ENCODE measurements at places on chromosomes 16 and 17.

GRCh38 chr17:43399839-43400328 lies 1.1 kb downstream of the ARL4D start:
- DNase-seq = no peak

- no peak for DNase-seq
Observed at GRCh38 chr17:2067048-2067561, 12.2 kb downstream of the HIC1 start.

- DNase-seq = no peak
Observed at GRCh38 chr16:31471875-31472708, at the start of gene TGFB1I1. Gene TGFB1I1, plus strand, starts transcription at chr16:31472152. Its CDS starts 37 bp downstream, at chr16:31472189.

DNA sequence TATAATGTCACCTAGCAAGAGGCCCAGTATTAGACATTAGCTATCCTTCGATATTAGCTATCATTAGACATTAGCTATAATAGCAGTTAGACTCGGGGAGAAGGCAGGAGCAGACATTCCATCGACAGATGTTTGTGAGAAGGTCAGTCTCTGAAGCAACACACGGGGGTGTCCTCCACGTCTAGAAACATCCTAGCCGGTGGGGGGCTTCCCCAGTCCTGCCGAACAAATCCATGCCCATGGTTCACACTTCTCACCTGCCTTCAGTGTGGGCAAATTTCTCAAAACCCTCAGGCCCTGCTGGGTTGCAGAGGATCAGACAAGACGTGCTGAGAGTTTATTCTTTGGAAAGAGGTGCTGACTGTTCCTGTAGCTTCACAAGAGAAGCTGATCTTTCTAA lies 151.1 kb downstream of the IRF8 start:
- no peak for DNase-seq

DNA sequence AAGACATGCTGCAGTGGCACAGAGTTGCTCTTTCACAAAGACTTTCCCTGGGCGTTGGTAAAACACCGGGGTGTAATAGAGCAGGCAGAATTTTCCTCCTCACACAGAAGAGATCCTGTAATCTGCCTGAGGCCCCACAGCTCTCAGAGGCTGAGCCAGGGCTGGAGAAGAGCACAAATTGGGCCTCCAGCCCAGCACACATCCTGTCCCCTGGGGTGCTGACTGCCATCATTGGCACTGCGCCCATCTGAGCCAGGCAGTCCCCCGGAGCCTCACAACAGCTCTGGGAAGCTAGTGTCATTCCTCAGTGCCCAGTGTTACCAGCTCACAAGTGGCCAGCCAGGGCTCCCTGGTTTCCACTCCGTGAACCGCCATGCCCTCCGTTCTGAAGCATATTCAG lies 119.4 kb downstream of the SOCS1 start:
- DNase-seq = no peak

- no peak for DNase-seq
Observed at GRCh38 chr16:14202697-14203096, 131.6 kb downstream of the MRTFB start.

- no peak for DNase-seq
Observed at GRCh38 chr17:33560165-33560564, 267.1 kb upstream of the ASIC2 start.

GRCh38 chr16:67942200-67942509 lies 1.8 kb downstream of the LCAT start:
- DNase-seq = no peak

- no peak for DNase-seq
Observed at GRCh38 chr17:65759532-65759931, 198.1 kb upstream of the AXIN2 start.

- DNase-seq = peak; percentile 33
Observed at GRCh38 chr16:22191532-22192260, 14.4 kb upstream of the EEF2K start.

DNA sequence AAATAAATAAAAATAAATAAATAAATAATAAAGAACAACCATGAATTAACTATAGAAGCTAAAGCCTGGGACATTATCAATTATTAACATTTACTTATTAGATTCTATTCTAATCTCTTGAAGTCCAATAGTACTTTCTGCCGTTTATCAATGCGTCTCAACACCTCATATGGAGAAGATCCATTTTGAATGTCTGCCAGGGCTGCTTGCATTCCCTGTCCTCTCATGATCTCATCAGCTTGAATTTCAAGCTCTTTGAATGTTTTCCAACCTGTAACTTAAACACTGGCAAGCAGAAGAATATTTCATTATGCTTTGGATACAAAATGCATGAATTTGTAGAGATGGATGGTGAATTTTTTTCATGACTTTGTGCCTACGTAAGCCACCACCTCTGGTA lies 191.9 kb upstream of the ANKFN1 start:
- DNase-seq = no peak

- no peak for DNase-seq
Observed at GRCh38 chr17:59858167-59858816, 34.5 kb downstream of the TUBD1 start.

- DNase-seq = no peak
Observed at GRCh38 chr16:86538196-86538780, 16.7 kb downstream of the MTHFSD start.

DNA sequence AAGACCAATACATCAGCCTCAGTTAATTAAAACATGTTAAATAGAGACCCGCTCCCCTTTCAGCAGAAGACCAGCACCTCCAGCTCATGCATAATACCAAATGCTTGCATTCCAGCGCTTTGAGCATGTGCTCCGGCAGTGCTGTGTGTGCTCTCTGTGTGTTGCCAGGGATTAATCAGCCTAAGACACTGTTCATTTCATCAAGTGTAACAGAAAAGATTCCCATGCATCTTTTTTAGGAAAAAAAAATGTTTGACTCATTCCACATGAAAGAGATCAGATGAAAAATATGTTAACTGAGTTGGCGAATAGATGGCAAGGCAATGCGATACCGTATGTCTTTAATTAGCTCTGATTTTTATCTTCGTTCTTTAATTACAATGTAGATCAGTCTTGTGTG lies 187.6 kb downstream of the RPTOR start:
- no peak for DNase-seq

- no peak for DNase-seq
Observed at GRCh38 chr17:1344521-1344920, 55.5 kb downstream of the YWHAE start.

DNA sequence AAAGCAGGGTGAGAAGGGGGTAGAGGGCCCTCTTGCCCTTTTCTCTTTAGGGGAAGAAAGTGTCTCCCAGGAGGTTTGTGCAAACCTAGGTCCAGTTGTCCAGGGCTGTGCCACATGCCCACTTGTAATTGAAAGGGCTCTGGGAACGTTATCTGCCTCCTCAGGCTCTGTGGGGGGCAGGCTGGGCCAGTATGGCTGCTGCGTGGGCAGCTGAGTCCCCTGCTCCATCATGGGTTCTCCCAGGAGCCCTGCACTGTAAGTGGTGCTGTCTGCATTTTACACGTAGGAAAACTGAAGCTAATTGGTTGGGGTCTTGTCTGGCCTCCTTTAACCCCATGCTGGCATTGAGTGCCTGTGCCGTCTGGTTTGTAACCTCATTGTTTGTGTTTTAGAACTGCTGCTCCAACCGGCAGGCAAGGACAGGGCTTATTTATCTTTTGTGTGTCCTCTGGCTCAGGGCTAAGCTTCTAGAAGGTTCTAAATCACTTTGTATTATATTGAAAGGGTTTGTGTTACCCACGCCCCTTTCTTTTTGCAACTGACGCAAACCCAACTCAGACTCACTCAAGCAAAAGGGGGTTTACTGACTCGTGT lies 117.7 kb upstream of the CIBAR2 start:
- no peak for DNase-seq

DNA sequence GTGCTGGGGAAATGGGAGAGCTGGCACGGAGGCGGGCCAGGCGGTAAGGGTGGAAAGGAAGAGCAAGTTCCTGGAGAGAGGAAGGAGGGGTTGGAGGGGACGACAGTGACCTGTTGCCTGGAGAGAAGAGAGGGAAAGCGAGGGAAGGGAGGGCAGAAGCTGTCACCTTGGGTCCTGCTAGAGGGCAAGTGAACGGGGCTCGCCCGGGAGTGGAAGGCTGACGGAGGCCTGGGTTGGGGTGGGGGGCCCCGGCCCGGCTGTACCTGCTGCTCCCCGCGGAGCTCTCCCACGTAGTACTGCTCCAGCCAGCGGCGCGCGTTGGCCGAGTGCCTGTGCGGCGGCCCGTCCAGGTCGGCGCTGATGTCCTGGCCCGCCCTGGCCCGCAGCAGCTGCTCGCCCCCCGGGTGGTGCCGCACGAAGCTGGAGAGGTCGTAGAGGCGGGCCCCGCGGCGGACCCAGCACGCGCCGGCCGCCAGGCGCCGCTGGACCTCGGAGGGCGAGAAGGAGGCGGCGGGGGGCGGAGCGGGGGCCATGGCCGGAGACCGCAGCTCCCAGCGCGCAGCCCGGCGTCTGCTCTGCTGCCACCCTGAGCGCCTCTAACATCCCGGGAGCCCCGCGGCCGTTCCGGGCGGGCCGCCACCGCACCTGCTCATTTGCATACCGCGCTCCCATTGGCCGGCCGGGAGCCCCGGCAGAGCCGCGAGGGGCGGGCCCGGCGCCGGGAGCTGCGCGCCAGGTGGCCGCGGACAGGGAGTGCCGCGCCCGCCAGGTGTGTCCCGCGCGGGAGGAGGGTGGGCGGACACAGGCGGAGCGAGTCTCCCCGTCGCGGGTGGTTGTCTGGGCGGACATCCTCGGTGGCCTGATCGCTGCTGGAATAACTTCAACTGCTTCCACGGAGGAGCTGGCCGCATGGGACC lies at the start of gene FA2H:
Gene FA2H (minus strand): TSS at position 598 of the 917 bp plus-strand sequence. CDS start 65 bp downstream, at position 533.
- peak; percentile 79 for DNase-seq

GRCh38 chr17:48413613-48414405 lies 16.2 kb downstream of the SKAP1 start:
- no peak for DNase-seq

GRCh38 chr17:62147284-62147683 lies 82.2 kb upstream of the MED13 start:
- no peak for DNase-seq

GRCh38 chr17:10807704-10808128 lies 3.8 kb upstream of the TMEM238L start:
- DNase-seq = no peak

GRCh38 chr16:73499276-73499675 lies 451.3 kb upstream of the ZFHX3 start:
- no peak for DNase-seq

- no peak for DNase-seq
Observed at GRCh38 chr16:80631581-80631980, 90.8 kb downstream of the DYNLRB2 start.

- DNase-seq = no peak
Observed at GRCh38 chr17:39101091-39101490, 50.3 kb downstream of the PLXDC1 start.

DNA sequence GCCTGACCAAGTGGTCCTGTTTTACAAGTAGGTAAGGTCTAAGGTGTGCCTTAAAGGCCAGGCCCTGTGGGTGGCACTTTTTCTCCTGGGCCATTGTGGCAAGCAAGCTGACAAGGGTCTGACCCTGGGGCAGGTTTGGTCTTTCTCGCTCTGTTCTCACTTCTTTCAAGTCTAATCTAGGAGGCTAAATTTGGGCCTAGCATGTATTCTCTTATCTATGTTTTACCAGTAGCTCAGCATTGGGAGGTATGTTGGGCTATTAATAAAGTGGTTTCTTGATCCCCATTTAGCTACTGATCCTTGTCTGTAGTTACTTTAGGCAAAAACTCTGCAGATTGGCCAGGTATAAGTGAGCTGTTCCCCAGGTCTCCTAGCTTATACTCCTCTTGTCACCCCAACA lies 77.7 kb downstream of the DNAH3 start:
- DNase-seq = no peak

GRCh38 chr16:87201052-87201451 lies 116.1 kb downstream of the C16orf95 start:
- no peak for DNase-seq

DNA sequence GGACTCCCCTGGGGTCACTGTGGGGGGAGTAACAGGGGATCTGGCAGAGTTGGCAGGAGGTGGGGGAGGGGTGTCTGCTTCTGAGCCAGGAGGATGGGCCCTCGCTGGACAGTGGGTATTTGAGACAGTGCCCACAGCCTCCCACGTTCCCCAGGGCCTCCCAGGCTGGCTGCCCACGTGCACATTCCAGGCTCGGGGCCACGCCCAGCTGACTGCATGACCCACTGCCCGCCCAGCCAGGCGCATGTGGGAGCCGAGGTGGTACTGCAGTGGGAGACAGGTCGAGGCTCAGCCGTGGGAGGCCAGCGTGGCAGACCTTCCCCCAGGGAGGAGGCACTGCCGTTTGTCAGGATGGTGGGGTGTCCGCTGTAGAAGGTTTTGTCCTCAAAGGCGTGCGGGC lies 38.8 kb downstream of the BAHCC1 start:
- no peak for DNase-seq

- no peak for DNase-seq
Observed at GRCh38 chr17:1203111-1203966, 23.6 kb upstream of the ABR start.

GRCh38 chr17:9436630-9437029 lies 139.0 kb downstream of the STX8 start:
- DNase-seq = no peak

DNA sequence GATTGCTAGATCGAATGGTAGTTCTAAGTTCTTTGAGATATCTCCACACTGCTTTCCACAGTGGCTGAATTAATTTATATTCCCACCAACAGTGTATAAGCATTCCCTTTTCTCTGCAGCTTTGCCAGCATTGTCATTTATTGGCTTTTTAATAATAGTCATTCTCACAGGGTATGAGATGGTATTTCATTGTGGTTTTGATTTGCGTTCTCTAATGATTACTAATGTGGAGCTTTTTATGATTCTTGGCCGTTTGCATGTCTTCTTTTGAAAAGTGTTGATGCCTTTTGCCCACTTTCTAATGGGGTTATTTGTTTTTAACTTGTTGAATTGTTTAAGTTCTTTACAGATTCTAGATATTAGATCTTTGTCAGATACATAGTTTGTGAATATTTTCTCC lies 36.5 kb upstream of the BCAS3 start:
- no peak for DNase-seq

GRCh38 chr17:80539022-80539641 lies 5.5 kb upstream of the RPTOR start:
- DNase-seq = no peak

DNA sequence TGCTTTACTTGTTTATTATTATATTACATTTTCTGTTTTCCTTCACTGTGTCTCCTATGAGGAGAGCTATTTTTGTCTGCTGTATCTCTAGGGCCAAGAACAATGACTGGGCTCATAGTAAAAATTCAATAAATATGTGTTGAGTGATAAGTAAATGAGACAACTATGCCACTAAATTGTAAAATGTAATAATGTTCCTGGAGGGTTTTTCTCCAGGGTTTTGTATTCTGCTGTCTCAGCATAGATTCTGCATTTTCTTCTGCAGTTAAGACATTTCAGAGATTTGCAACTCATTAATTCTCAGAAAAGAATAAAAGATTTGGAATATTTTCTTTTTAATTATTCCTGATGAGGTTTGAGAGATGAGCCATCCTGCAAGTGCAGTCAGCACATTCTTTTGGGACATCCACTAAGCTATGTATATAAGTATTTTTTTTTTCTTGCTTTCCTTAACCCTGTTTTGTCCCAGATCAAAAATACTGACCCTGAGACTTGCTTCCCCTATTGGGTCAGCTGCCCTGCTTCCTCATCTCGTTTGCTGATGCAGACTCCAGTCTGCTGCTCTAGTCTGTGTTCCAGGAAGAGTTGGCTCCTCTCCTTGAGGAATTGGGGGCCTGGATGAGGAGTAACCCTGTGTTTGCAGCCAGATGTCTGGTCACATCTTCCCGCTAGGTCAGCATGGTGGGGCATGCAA lies 122.9 kb downstream of the ABCA8 start:
- DNase-seq = no peak

GRCh38 chr17:48023400-48024148 lies 14.0 kb downstream of the COPZ2 start:
- peak; percentile 63 for DNase-seq

Data from hypothalamus (tissue), 51 donors.